Dorsolateral prefrontal cortex (tissue), 122 donors: ENCODE measurements at places on chromosomes 1 and 21.

GRCh38 chr1:170533298-170533697 lies 1.3 kb downstream of the GORAB start:
- no peak for DNase-seq

DNA sequence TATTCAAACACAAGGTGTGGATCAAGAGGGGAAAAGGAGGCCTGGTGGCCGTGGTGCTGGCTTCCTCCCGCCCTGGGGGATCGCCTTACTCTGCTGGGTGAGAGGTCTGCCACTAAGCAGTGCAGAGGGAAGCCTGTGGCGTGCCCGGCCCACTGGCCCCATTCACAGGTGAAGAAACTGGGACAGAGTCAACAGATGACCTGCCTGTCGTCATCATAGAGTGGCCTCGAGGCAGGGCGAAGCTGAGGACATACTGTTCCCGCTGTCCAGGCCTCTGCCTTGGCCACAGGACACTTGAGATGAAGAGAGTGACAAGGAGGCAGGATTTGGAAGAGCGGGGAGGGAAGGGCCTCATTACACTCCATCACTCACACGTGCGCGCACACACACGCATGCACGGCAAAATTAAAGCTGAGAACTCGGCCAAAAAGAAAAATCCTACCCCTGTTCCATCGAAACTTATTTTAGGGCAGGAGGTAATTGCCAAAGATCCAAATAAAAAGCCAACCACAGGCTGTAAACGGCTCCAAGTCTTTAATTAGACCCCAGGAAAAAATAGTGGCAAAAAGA lies 50.5 kb downstream of the CASZ1 start:
- DNase-seq = no peak

- no peak for DNase-seq
Measured at GRCh38 chr1:241074507-241074906, 282.5 kb downstream of the RGS7 start.

GRCh38 chr1:156709031-156709430 lies 3.6 kb upstream of the CRABP2 start:
- no peak for DNase-seq

DNA sequence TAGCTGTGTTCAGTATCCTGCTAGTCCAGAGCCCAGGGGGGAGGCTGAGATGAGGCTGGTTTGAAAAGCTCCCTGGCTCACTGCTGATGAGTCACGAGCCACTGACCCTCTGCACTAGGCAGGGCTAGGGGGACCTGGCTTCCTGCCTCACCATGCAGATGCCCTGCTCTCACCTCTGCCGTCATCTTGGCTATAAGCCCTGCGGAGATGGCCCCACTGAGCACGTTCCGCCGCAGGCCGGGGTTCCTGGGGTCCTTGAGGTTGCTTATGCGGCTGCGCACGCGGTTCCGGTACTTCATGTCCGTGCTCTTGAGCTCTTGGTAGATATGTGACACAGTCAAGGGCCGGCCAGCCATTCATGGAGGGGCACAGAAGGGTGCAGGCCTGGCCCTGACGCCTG lies 24.1 kb upstream of the ZNF436 start:
- no peak for DNase-seq

GRCh38 chr1:33165209-33165608 lies 16.6 kb downstream of the TRIM62 start:
- no peak for DNase-seq

GRCh38 chr1:9482816-9483572 lies 56.3 kb upstream of the SLC25A33 start:
- no peak for DNase-seq

DNA sequence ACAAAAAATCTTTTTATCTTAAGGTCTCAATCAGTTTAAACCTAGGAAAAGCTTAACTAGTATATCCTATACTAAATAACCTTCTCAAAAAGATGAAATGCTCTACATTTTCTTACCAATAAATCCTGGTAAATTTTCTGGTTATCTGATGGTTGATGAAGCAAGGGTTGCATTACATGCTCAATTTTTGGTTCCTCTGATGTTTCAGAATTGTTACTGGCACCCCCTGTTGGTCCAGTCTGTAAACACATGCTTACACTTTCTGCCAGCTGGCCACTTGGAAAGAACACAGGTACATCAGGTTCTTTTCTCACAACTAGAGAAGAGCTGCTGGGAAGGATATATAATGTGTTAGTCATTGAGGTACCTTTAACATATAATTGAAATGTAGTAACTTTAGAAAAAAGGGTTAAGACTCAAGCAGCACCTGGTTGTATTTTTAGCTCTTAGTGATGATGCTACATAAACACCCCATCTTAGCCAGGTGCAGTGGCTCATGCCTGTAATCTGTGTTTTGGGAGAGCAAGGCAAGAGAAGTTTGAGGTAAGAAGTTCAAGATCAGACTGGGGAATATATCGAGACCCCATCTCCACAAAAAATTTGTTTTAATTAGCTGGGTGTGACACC lies 30.9 kb upstream of the TAL1 start:
- DNase-seq = no peak

- no peak for DNase-seq
Measured at GRCh38 chr21:27001526-27001925, 34.6 kb upstream of the ADAMTS5 start.

- DNase-seq = no peak
Measured at GRCh38 chr1:88562991-88563390, 121.1 kb upstream of the PKN2 start.

DNA sequence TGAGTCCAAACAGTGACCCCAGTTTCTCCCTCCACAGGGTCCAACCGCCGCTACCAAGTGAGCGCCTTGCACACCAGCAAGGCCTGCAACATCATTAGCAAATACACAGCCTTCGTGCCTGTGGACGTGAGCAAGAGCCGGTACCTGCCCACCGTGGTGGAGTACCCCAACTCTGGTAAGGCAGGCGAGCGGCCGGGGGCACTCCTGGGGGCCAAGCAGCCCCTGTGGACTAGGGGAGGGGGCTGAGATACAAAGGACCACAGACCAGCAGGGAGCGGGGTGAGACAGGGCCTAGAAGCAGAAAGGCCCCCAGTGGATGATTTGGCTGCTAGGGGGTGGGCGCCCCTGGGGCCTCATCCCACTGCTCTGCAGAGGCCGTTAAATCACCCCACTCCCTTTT lies 54.7 kb downstream of the VWA5B1 start:
- DNase-seq = no peak

GRCh38 chr21:16455978-16456377 lies 726.2 kb downstream of the USP25 start:
- DNase-seq = peak; percentile 61

- no peak for DNase-seq
Measured at GRCh38 chr1:168843401-168843800, 114.4 kb upstream of the DPT start.

DNA sequence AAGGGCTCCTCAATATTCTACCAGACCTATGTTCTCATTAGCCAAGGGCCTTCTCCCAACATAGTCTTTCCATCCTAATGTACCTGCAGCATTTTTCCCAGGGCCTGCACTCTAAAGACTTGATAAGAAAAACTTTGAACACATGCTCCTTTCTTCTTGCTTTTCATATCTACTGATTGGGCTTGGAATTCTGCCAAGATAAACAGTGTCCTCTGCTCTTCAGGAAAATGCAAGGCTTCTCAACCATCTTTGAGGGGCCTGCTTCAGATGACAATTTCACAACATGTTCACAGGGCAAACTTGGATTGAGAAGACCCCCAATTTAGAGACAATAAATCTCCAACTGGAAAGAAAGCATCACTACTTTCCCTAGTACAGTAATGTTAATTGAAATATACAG lies 25.8 kb upstream of the PPT1 start:
- DNase-seq = no peak

DNA sequence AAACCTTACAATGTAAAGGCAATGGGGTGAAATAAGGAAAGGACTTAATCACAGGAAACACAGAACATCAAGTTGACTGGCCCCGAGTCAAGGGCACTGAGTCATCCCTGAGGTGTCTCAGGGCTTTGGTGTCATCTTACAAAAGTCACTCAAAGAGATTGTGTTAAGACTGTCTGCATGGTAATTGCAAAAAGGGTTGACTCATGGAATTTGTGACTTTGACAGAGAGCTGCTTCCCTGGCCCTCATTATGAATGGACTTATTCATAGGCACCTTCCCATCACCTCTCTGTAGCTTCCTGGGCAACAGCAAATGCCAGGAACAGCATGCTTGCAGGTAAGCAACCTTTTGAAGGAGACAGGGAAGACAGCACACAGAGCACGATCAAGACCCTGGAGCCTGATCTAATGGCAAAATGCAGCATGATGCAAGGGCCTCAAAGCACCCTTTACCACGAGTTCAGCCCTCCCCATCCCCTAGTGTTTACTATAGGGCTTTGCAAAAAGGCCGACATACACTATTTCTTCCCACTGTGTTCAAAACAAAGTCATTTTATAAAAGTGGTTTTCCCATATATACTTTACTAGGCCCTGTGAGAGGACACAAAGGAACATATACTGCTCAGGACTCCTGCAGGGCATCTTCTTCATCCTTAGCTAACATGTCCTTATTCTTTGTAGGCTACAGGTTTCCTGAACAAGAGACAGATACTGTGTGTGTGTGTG lies 17.1 kb downstream of the ZP4 start:
- no peak for DNase-seq

GRCh38 chr21:44010429-44010828 lies 1.7 kb upstream of the TRAPPC10 start:
- DNase-seq = no peak

GRCh38 chr1:194056169-194056568 lies 869.8 kb upstream of the B3GALT2 start:
- no peak for DNase-seq

DNA sequence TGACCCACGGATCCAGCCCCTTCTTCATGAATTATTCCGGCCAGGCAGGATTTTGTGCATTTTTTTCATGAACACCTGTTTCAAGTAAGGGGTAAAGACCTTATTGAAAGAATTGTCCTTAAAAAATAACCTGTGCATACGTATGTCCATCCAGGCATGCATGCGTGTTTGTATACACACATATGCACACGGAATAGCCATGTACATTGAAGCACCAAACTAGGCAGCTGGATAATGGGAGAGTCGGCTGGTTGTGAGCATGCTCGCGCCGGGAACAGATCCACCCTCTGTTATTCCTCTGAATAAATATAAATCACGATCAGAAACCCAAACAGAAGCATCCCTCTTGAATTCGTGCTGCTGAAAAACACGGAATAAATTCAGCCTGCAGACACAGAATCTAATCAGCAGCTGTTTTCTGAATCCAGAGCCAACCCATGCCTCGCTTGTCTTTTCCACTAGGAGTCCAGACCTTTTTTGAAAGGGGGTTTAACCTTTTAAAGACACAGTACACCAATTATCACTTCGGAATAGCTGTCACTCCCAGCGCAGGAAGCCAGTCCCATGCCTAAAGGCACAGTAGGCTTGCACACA lies at the start of gene HIVEP3:
HIVEP3 (minus strand) TSS at position 473 of the 594 bp plus-strand sequence.
- no peak for DNase-seq

DNA sequence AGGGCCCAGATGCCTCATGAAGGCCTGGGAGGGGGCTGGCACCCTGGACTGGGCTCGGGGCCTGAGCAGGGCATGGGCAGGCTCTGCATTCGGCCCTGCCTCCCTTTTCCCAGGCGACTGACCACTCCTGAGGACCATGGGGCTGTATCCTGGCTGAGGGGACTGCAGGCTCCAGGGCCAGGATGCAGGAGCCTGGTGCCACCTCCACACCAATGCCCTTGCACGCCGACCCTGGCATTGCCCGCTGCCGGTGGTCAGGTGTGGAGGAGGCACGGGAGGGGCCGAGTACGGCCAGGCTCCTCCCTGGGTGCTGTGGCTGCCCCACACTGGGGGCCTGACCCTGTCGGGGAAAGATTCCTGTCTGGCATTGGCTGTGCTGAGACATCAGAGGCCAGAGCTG lies 128.9 kb downstream of the SIK1 start:
- DNase-seq = no peak

GRCh38 chr1:10193288-10193687 lies 17.1 kb upstream of the KIF1B start:
- DNase-seq = no peak

- no peak for DNase-seq
Measured at GRCh38 chr1:16352842-16353535, 709 bp upstream of the FBXO42 start.

DNA sequence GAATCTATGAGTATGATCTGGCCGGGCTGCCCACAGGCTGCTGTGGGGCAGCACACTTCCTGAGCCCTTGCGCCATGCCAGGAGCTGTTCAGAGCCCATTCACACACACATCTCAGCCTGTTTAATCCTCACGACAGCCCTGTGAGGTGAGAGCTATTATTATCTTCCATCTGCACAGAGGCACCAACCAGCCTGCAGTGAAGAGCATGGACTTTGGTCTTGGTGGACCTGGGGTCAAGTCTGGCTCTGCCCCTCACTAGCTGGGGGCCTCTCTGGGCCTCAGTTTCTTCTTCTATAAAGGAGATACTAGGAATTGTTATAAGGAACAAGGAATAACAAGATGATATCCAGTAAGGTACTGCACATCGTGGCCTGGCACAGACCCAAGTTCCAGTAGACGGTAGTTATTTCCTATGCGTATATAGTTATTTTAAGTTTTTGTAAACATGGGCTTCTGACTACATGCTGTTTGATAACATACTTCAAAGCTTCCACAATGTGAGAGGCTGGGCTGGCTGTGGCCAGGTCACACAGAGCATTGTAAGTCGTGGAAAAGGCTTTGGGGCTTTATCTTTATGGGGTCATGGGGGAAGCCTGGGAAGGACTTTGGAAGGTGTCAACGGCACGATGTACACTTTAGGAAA lies 3.4 kb upstream of the PADI2 start:
- DNase-seq = peak; percentile 41

DNA sequence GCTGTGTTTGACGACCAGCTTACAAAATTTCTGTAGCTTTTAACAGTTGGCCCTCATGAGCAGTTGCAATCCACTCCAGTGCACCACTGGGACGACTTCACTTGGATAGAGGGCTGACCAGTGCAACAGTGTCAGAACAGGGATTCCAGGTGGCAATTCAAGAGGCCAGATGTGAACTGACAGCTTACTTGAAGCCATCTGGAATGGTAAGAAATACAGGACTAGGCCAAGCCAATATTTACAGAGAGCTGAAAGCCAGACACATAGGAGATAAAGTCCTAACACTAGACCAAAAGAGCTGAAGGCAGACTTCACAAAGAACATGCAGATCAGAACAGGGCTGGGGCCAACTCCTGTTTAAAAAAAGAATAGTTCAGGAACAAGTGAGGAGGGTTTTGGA lies 93.5 kb upstream of the NFIA start:
- DNase-seq = no peak

DNA sequence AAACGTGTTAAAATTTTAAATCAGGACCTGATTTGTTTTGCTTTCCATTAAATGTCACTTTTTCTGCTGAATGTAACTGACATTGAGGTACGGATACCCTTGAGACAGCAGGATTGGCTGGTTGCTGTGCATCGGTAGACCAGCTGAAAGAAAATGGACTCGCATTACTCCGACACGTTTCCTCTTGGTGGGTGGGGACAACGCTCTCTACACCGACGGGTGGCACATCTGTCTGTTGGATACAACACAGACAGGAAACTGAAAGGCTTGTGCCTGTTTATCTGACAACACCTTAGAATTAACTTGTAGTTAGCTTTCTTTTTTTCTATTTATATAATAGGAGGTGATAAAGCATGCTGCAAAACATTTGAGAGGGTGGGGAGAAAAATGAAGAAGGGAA lies 19.4 kb downstream of the PRPF38A start:
- DNase-seq = no peak
